ENCODE measurements at places on chromosomes 3 and 15.

- DNase-seq, result no peak
Observed at GRCh38 chr3:129346695-129347457, 68.2 kb downstream of the HMCES start.

- DNase-seq, result no peak
Observed at GRCh38 chr3:153866901-153867300, 254.3 kb upstream of the ARHGEF26 start.

GRCh38 chr15:92656089-92656488, 514 bp upstream of the FAM174B start:
- no peak for DNase-seq

- peak; percentile 60 for DNase-seq
Observed at GRCh38 chr3:150763841-150764483, 993 bp upstream of the SIAH2 start.

GRCh38 chr3:178084938-178085816, 451.1 kb upstream of the KCNMB2 start:
- peak; percentile 71 for DNase-seq

DNA sequence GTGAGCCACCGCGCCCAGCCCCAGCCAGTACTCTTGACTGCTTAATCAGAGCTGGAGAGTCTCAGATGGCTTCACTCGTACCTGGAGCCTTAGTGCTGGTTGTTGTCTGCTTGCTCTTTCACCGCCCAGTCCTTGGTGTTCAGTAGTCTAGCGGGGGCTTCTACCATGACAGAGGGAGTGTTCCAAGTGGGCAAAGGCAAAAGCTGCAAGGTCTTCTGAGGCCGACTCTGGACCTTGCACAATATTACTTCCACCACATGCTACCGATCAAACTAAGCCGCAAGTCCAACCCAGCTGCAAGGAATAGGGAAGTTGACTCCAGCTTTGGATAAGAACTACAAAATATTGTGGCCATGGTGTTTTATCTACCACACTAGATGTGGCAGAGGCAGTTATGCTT, 6.6 kb downstream of the PARL start:
- DNase-seq, result no peak

GRCh38 chr3:32194653-32195052, 43.8 kb upstream of the CMTM8 start:
- no peak for DNase-seq

DNA sequence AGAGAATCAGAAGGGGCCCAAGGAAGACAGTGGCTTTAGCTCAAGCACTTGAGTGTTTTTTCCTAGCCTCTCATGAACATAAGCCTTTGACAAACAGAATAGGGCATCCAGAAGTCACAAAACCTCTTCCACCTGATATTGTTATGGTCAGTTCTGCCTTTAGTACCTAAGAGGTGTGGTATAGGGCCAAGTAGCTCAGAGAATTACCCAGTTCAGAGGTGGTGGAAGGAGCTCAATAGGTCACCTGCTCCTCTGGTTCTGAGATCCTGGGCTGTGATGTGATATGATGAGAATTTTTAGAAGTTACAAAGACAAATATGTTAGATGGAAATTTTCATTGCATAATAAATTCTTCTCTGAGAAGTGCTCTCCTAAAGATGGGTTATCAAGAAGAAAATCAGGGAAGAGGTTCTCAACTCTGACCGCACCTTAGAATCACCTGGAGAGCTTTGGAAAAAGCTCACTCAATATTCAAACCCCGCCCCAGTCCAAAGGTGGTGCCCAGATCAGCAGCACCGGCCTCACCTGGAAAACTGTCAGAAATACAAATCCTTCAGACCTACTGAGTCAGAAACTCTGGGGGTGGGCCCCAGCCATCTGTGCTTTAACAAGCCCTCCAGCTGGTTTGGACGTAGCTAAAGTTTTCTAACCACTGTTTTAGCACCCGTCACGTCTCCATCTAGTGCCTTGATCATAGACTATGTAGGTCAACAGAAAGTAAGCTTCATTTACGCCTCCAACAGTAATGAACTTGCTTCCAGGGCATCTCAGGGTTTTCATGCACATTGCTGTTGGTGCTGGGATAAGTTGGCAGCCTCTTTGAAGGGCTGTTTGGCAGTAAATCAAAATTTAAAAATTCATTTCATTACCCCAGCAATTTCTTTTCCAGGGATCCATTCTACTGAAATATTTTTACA, 101.3 kb downstream of the MYH15 start:
- no peak for DNase-seq

DNA sequence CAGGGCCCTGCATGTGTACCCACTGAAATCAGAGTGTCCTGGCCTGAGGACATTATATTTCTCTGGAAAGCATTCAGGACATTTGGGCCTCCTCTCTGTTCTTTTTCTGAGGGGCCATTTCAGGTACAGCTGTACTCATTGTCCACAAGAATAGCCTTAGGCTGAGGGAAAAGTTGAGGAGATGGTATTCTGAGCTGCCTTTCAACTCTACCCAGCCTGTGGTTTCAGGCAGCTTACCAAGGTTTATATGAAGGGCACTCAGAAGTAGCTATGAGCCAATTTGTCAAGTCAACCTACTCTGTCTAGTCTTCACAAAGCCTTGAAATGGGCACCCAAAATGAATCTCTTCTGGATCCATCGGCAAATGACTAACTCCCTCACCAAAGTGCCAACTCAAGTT, 9.4 kb downstream of the ATP13A4 start:
- no peak for DNase-seq

DNA sequence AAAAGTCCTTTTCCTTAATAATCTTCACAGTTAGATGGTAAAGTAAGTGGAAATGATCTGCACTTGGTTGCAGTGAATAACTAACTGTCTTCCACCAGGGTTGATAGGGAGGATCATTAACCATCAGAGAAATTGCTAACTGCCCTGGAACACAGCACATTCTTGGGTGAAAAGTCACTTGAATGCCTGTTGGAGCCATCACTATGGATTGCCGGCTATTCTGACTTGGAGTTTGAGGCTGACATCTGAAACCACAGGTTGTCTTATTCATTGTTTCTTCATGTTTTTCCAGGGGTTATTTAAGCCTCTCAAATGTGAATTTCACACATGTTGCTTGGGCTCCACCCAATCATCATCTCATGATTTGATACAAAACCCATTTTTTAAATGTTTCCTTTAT, 901.4 kb downstream of the MCTP2 start:
- peak; percentile 1 for DNase-seq

DNA sequence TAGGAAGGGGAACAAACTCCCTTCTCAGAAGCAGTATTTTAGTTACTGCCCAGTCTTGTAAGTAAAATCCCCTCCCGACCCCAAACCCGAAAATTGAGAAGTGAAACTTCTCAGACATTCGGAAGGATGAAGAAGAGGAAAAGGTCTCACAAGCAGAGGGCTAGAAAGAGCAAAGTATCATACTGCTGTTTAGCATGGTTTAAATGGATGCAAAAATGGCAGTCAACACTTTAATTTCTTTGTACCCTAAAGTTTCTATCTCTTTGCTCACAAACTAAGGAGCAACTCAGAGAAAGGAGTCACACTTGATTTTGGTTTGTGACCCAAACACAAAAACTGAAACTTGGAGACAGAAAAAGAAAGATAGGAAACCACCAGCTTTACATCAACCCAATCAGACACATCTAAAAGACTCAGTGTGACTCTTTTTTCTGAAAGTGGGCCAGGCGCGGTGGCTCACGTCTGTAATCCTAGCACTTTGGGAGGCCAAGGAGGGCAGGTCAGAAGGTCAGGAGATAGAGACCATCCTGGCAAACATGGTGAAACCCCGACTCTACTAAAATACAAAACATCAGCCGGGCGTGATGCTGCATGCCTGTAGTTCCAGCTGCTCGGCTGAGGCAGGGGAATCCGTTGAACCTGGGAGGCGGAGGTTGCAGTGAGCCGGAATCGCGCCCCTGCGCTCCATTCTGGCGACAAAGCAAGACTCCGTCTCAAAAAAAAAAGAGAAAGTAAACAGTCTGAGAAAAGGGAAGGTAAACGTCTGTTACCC, 63.2 kb upstream of the ATP11B start:
- DNase-seq, result no peak

DNA sequence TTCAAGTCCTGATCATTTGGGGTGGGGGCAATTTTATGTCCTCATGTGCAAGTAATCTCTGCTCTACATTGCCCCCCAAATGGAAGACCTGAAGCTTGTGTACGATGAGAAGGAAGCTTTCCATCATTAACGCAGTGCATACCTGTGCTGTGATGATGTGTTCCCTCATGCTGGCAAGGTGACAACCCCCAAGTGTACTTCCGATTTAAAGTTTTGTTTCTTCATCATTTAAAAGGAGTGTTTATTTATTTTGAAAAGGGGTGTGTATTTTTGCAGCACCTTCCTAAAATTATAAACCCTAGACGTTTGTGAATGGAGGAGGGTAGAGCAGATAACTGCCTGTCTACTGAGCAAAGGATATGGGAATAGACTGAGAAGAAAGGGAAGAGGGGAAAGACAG, 45.3 kb downstream of the C2CD4A start:
- no peak for DNase-seq

DNA sequence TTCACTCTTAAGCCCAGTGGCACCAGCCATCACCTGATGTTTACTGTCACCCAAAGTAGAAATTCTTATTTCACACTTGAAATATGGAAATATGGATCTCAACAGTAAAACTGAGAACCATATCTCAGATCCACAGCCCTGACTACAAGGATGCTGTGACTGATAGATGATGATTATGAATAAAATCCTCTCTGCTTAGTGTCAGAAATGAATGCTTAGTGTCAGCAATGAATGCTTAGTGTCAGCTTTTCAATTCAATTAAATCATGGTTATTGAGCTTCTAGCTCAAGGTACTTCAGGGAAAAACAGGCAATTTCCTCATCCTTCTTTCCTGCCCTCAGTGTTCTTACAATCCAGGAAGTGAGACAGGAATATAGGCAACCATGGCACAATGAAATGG, 392.3 kb downstream of the LSAMP start:
- DNase-seq, result no peak

DNA sequence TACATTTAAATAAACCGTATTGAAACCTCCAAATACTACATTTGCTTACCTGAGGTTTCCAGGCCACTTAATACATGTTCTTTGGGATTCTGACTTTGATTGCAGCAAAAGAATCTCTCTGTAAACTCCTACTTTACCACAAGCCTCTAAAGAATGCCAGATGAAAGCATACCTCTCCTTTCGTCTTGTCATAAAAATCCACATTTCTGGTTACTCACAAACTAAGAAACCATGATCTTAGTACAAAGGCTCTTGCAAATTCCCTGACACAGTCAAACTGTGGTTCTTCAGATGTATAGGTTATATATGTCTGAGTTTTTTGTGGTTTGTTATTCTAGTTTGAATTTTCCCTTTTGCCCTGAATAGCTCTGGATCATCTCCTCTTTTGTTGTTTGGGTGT, 188.4 kb downstream of the RAP2B start:
- peak; percentile 71 for DNase-seq

- DNase-seq, result no peak
Observed at GRCh38 chr3:118973050-118973449, 61.6 kb downstream of the IGSF11 start.
